T-helper 9 cell (primary cell): ENCODE measurements at places on chromosomes 3 and 15.

GRCh38 chr15:85865070-85865684 lies 70.5 kb upstream of the KLHL25 start:
- DNase-seq, result no peak

DNA sequence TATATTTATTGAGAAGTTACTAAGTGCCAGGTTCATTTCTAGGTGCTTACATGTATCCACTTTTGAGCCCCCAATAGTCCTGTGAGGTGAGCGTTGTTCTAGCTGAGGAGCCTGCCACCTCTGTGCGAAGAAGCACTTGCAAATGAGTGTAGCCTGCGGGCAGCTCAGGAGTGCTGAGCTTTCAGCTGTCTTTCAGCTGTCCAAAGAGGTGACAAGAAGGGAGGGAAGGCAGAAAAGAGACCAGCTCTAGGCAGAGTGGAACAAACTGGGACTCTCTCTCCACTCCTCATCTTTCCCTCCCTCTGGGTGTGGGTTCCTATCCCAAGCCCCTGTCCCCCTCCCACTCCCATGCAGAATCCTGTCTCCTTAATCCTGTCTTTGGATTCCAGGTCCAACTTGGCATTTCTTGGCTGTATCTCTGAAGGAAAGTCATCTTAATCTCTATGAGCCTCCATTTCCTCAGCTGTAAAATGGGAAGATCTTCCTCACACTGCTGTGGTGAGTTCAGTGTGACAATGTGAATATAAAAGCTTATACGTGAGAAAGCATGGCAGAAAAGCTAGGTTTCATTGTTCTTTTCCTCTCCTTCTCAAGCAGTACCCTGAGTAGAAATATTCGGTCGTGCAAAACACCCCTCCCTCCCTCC lies 6.7 kb upstream of the SRP14 start:
- DNase-seq, result no peak

DNA sequence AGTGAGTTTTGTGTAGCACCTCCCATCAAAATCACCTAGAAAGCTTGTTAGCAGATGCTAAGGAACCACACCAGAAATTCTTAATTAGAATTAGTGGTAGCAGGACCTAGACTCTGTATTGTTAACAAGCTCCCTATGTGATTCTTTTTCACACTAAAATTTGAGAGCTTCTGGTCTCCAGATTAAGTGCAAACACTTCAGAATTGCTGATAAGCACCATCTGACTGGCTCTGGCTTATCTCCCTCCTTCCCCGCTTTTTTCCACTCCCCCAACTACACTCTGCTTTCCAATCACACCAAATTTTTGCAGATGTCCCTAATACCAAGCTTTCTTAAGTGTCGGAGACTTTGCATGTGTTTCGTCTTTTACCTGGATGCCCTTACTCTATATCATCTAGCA lies 410.1 kb upstream of the DPH6 start:
- DNase-seq, result no peak

GRCh38 chr3:43015991-43016865 lies 37.1 kb downstream of the GASK1A start:
- no peak for DNase-seq

DNA sequence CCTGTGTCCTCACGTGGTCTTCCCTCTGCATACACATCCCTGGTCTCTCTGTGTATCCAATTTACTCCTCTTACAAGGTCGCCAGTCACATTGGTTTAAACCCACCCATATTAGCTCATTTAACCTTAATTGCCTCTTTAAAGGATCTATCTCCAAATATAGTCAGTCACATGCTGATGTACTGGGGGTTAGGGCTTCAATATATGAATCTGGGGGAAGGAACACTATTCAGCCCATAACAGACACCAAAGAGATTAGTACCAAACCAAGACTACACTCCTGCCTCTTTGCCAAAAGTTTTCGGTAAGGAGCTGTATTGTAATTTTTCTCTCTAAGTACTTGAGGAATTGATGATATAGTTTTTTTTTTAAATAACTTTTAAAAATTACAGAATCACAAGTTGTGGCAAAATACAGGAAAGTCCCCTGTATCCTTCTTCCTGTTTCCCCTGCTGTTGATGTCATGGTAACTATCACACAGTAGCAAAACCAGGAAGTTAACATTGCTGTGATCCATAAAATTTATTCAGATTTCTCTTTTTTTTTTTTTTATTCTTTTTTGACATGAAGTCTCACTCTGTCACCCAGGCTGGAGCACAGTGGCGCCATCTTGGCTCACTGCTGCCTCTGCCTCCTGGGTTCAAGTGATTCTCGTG lies 67.8 kb downstream of the SLCO3A1 start:
- no peak for DNase-seq

- DNase-seq, result no peak
These were observed 7.6 kb downstream of the SHF start for GRCh38 chr15:45180201-45180600.

GRCh38 chr15:99582508-99582960 lies 16.8 kb downstream of the MEF2A start:
- no peak for DNase-seq

DNA sequence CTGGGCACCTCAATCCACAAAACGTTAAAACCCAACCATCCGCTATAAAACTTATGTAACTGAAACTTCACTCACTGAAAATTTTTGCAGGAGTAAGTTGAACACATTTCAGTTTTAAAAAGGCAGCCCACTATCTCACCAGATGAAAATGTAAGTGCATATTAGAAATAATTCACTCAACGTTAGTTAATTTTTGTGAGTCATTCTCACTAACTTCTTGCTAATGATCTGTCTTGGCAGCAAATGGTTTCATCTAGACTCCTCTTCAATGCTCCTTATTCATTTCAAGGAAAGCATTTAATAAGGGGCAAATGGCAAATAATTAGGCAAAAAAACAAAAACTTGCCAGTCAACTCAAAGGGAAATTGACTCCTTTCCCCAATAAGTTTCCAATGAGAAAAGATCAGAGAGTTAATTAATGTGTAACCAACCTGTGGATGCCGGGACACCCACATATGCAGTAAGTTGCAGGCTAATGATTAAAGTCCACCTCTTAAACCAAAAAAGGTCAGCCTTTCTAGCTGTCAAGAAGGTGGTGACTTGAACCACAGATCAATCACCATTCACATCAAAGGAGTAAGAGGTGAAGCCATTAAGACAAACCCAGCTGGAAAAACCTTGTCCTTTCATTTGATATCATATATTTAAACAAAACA lies 22.9 kb upstream of the PRICKLE2 start:
- no peak for DNase-seq

- no peak for DNase-seq
These were observed 40.1 kb downstream of the GASK1A start for GRCh38 chr3:43019006-43019809.

DNA sequence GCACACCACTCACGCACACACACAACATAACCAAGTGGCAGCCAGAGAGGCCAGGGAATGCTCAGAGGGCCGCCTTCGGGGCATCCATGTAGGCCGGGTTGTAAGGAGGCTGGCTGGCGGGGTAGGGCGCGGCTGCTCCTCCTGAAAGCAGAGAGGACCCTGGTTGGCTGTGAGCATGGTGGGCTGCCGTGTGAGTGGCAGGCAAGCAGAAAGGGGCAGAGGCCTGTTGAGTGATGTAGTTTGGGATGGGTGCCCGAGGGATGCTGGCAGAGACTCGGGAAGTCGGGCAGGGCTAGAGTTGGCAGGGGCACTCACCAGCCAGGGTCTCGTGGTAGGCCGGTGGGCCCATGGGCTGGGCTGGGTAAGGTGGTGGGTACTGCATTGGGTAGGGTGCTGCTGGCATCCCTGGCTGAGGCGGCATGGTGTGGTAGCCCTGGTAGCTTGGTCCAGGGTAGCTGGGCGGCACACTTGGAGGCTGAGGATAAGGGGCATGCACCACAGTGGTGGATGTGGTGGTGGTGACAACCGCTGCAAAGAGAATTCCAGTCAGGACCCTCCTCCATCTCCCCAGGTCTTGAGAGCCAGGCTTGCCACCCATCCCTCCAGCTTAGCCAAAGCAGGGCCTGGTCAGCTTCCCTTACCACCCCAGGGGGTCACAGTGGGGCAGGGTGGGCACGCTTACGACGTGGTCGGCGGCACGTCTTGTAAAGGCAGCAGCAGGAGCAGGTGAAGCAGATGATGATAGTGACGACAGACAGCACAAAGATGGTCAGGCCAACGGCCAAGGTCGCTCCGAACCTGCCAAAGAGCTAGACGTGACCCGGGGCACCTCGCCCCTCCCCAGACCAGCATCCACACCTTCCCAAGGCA lies 22.7 kb downstream of the ATRIP start:
- DNase-seq, result no peak

- DNase-seq, result peak; percentile 71
These were observed 7.4 kb upstream of the PSMD6 start for GRCh38 chr3:64030741-64031140.

- peak; percentile 5 for DNase-seq
These were observed 559 bp downstream of the SENP5 start for GRCh38 chr3:196868297-196868661.

GRCh38 chr3:151276687-151277042 lies 1.7 kb downstream of the P2RY14 start:
- DNase-seq, result peak; percentile 16

DNA sequence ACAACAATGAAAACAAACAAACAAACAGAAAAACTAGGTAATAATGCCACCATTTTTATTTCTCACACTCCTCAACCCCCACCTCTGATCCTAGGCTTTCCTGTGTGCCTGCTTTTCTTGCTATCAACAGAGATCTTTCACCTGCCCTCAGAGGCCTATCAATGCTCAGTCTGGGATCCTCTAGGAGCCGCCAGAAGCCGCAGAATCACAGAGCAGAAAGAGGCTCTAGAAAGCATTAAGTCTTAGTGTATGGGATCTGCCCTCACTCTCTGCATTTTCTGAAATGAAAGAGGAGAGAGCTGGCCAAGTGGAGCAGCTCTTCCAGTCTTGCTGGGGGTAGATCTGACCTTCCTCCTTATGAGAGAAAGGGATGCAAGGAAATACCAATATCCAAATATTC lies 306.8 kb downstream of the TUSC7 start:
- no peak for DNase-seq

- no peak for DNase-seq
These were observed 107.3 kb upstream of the TRPM1 start for GRCh38 chr15:31208817-31209216.

DNA sequence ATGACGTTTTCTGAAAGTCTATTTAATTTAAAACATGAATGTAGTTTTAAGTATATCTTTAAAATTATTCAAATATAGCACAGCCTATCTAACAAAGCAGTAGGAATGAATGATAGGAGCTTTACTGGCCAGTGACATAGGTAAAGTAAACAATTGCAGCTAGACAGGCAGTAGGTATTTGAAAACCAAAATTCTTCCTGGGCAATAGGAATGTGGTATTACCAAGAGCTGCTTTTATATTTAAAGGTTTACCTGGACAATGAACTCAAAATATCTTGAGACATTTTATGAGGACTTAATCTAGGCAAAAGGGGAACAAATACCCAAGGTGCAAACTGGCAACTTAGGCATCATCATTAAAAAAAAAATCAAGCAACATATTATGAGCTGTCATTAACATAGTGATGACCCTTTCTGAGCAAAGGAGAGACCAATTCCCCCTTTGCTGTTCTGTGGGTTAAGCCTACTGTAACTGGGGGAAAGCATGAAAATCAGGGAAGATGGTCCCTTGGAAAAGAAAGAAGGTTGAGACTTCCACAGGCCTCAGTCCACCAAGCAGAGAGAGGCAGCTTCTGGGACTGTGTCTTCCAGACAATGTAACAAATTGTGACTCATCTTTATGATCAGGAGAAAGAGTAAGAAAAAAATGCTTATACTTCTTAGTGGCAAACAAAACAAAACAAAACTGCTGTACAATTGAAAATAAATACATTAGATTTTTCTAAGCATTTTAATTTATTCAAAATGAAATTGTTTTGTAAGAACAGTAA lies 12.9 kb downstream of the ISL2 start:
- no peak for DNase-seq

GRCh38 chr3:49689046-49689907 lies at the start of the genes MST1 and RNF123:
MST1 (minus strand) TSS chr3:49689474; CDS start chr3:49688691, 783 bp downstream.
RNF123 (plus strand) TSS chr3:49689557; CDS start chr3:49691166, 1,609 bp downstream.
- peak; percentile 93 for DNase-seq

GRCh38 chr15:74955796-74956647 lies 550 bp downstream of the RPP25 start:
- DNase-seq, result peak; percentile 43

DNA sequence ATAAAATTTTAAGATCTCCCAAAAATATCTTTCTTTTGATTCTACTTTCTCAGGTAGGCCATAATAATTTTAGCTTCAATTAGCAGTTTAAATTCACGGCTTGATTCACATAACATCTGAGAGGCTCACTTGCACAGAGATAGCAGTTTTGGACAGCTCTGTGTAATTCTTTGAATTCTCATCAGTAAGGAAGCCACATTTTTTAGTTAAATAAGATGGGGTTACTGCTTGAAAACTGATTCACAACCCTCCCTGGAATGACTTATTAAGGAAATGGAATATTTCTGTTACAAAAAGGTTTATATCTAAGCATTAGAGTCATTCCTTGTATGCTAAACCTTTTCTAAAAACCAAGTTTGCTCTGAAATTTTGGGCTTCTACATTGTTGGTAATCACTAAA lies 212.7 kb downstream of the ALCAM start:
- DNase-seq, result no peak

- no peak for DNase-seq
These were observed 43.0 kb downstream of the CD200R1 start for GRCh38 chr3:112931736-112932521.

DNA sequence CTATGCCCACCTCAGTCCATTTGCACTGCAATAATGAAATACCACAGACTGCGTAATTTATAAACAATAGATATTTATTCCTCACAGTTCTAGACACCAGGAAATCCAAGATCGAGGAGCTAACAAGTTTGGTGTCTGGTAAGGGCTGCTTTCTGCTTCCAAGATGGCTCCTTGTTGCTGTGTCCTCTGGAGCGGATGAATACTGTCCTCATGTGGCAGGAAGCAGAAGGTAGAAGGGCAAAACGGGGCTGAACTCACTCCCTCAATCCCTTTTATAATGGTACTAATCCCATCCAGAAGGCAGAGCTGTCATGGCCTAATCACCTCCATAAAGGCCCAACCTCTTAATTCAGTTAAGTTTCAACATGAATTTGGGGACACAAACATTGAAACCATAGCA lies 75.3 kb downstream of the P2RY1 start:
- no peak for DNase-seq

DNA sequence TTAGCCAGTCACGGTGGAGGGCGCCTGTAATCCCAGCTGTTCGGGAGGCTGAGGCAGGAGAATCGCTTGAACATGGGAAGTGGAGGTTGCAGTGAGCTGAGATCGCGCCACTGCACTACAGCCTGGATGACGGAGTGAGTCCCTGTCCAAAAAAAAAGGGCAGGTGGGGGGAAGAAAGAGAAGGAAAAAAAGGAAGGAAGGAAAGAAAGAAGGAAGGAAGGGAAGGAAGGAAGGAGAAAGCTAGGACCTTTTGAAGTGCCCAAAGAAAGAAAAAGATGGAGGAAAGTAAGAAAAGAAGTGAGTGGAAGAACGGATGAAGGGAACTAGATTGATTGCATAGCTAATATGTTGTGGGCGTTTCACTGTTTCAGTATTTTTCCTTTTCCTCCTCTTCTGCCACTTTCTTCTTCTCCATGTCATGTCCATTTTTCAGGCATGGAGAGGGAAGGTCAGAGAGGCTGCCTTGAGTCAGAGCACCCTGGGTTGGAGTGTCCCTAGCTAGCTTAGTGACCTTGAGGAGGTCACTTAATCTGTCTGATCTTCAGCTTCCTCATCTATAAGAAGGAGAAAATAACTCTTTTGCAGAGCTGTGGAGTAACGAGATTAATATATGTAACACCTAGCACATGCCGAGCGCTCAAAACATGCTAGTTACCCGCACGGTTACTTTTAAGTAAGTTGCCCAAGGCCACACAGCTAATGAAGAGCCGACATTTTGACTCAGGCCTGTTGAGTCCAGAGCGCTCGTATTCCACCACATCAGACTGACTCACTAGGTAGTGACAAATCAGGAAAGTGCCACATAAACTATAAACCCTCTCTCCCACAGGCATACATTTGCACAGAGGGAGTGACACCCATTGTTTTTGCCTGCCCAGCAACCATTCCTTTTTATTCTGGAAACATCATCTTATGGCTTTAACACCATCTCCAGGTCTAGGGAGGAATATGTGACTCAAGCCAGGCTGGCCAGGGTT lies 42.2 kb downstream of the BHLHE40 start:
- DNase-seq, result no peak
